ENCODE measurements at places on chromosomes 12 and 14.

DNA sequence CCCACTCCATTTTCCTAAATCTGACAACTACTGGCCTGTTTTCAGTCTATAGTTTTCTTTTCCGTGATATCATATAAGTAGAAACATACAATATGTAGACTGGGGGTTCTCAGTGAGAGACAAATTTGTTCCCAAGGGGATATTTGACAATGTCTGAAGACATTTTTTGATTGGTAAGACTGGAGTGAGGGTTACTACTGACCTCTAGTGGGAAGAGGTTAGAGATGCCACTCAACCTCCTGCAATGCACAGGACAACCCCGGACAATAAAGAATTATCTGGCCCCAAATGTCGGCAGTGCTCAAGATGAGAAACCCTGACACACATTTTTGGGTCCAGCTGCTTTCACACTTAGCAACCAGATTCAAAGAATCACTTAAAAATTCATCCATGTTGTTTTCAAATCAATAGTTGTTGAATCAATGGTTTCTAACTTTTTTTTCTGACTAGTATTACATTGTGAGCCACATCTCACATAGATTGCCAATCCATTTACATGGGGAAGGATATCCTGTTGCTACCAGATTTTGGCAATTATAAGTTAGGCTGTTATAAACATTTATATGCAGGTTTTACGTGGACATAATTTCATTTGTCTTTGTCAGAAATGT, 307.1 kb downstream of the RPL10L start:
- no peak for DNase-seq

DNA sequence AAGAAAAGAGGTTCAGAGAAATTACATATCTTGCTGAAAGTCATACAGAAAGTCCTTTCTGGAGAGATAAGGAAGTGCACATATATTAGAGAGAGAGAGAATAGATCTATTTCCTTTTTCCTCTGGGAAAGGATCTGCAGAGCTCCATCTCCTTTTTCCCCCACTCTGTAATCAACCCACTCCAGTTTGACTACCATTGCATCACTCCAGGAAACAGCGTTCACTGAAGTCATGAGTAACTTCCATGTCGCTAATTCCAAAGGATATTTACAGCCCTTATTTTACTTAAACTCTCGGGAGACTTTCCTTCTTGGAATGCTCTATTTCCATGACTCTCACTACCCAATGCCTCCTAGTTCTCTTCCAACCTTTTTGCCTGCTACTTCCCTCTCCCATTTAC, 72.5 kb upstream of the PARP11 start:
- no peak for DNase-seq

DNA sequence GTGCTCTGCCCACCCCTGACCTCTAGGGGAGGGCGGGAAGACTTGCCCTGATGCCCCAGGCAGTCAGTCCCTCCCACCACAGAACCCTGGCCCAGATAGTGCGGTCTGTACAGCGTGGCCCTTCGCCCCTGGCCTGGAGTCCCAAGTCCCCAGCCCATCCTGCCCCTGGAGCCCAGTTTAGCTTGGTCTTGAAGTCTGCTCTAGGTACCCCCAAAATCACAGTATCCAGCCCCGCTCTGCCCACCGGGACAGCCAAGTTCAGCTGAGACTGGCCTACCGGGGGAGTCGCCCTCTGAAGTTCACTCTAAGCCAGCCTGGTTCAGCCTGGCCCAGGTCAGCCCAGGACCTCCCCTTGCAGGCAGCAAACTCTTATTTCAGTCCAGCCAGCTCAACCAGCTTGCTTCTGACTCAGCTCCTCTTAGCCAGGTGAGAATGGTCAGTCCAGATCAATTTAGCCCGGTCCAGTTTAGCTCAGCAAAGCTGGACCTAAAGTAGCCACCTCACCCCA, 75.9 kb downstream of the TMEM121 start:
- DNase-seq = no peak

DNA sequence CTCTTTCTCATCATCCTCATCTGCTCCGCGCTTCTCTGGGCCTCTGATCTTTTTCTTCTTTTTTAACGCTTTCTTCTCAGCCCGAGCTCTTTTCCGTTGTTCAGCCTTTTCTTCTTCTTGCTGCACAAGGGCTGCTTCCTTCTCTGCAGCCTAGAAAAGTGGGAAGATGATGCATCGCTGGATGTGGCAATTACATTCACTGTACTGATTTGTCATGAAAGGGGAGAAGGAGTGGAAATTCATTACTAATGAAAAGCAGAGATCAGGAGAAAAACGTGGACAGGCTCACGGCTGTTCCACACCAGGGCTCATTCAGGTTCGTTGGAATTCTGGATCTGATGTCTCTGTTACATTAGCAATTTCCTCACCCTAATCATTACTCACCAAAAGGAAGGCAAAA, 15.1 kb downstream of the FICD start:
- DNase-seq = no peak

GRCh38 chr12:32501835-32502333, 102.5 kb downstream of the FGD4 start:
- DNase-seq = no peak

DNA sequence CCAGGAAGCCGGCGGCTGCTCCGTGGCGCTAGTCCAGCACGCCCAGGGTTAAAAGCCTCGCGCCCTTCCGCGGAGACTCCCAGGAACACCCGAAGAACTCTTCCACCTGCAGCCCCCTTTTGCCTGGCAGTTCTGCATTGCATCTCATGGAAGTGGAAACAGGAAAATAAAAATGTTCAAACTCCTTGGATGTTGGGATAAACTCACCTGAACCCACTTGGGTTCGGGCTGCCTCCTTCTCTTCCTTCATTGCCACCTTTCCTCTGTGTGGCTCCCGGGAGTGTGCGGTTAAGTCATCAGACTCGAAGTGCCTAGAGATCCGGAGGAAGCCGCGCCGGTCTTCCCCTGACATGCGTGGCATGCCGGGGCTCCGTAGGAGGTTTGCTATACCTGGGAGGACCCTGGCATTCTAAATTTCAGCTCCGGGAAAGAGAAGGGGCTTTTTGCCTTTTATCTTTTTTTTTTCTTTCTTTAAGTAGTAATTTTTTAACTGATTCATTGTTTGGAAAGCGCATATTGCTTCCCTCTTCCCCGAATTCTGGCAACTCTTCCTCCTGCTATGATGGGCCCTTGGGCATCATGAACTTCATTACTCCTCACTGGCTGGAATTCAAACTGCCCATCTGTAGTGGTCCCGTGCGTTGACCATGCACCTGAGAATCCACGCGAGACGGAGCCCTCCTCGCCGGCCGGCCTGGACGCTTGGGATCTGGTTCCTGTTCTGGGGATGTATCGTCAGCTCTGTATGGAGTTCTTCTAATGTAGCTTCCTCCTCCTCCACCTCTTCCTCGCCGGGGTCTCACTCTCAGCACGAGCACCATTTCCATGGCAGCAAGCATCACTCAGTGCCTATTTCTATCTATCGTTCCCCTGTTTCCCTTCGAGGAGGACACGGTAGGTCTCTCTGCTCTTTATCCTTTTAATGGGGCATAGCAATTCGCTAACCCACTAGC, 931.4 kb downstream of the DIO2 start:
- DNase-seq = no peak

GRCh38 chr14:83372271-83372670, 1838.6 kb upstream of the SEL1L start:
- DNase-seq = no peak

- DNase-seq = no peak
These were observed at the start of gene ATN1 for GRCh38 chr12:6927379-6928021. Gene ATN1 (plus strand): TSS chr12:6927959. CDS start chr12:6934002, 6,043 bp downstream.

GRCh38 chr14:104873380-104874055, 8.4 kb downstream of the CEP170B start:
- no peak for DNase-seq

DNA sequence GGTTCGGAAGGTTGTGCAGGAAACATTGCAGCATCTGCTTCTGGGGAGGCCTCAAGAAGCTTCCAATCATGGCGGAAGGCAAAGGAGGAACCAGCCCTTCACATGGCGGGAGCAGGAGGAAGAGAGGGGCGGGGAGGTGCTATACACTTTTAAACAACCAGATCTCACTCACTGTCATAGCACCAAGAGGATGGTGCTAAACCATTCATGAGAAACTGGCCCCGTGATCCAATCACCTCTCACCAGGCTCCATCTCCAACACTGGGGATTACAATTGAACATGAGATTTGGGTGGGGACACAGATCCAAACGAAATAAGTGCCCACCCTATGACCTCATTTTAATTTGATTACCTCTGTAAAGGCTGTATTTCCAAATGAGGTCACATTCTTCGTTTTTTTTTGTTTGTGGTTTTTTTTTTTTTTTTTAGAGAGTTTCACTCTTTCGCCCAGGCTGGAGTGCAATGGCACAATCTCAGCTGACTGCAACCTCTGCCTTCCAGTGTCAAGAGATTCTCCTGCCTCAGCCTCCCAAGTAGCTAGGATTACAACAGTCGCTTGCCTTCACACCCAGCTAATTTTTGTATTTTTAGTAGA, 11.4 kb upstream of the ORAI1 start:
- no peak for DNase-seq

DNA sequence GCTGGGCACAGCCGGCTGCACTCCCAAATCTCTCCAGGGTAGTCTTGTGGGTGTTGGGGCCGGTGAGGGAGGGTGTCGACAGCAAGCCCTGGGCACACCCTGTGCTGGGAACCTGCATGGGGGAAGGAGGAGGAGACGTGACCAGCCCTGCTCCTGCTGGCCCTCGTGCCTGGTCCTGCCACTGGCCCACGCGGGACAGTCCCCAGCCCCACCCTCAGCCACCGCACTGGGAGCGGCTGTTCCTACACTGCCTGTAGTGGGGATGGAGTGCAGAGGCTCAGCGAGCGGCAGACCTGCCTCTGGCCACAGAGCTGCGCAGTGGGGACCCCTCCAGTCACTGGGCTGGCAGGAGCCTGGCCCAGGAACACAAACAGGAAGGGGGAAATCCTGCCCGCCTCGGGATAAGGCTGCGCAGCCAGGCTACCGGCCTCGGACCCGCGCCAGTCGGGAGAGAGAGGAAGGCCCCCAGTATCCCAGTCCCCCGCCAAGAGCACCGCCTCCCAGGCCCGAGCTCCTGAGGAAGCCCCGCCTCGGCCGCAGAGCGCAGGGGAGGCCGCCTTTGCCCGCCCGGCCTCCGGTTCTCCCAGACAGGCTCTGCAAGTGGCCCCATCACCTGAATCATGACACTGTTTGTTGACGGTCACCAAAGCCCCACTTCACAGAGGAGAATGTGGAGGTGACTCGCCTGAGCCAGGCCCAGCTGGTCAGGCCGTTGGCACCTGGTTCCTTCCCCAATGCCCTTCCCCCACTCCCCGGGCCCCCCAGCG, 10.6 kb downstream of the AHNAK2 start:
- DNase-seq = no peak

DNA sequence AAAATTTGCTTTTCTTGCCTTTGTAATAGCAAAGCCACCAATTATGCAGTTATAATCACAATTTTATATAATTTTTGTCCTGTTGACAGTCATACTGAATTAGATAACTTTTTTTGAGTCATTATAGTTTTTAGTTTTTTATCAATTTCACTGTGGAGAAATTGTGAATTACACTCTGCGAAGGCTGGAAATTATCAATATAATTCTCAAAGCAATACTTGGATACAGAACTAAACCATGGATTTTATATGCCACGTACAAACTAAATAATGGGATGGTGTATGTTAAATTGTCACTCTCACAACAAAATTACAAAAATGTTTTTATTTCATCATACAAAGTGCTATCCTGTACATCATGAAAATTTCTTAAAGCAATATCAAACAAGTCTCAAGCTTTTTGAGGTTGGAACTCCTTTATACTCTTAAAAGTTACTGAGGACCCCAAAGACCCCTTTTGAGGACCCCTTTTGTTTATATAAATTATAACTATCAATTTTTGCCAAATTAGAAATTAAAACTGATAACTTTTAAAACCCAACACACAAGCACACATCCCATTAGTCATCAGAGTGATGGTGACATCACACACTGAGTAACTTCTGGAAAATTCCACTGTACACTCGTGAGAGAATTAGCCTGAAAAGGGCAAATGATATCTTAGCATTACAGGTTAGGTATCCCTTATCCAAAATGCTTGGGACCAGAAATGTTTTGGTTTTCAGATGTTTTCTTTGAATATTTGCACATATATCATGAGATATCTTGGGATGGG, 19.8 kb upstream of the AQP2 start:
- no peak for DNase-seq

GRCh38 chr12:109771746-109772621, 58.4 kb downstream of the FAM222A start:
- no peak for DNase-seq

- no peak for DNase-seq
These were observed 302.3 kb upstream of the TBX3 start for GRCh38 chr12:114986178-114986714.

DNA sequence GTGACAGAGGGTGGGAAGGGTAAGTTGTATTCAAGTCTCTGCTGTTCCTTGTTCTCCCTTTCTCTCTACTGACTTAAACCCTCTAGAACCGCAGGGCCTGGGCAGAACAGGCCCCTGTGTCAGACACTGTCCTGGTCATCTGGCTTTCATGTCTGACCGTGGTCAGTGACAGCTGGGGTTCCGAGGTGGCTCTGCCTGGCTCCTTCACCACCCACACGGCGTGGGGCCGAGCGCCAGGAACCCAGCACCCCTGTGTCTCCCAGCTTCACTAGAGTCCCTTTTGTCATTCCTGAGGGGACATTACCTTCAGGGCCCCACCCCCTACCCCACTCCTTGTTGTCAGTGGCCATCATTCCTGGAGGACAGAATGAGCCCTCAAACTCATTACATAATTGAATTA, 168.9 kb downstream of the ADGRD1 start:
- no peak for DNase-seq

GRCh38 chr12:92570056-92570753, 132.6 kb upstream of the PLEKHG7 start:
- DNase-seq = peak; percentile 26
